ENCODE measurements at places on chromosomes 7 and 10.

- DNase-seq = no peak
Measured at GRCh38 chr10:70992436-70992835, 104.1 kb upstream of the PCBD1 start.

DNA sequence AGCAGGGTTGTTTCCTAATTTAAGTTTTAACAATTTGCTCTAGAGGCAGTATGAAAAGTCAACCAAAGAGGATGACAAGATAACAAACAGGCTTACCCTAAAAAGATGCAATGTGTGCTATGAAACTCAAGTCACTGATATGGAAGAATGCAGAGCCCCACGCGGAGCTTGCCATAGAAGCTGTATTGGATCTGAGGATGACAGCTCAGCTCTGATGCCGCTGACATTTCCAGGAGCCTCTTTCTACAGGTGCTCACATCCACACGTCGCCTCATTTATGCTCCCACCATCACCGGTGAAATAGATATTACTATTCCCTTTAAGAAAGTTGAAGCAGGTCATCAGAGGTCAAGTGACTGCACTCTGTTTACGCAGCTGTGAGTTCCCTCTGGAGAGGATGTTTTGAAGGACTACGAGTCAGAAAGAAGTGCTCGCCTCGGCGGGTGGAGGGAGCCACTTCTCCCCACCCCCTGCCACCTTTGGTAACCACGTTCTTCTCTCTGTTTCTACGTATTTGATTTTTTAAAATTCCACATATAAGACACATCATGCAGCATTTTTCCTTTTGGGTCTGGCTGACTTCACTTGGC lies 275.4 kb downstream of the GLRX3 start:
- no peak for DNase-seq

DNA sequence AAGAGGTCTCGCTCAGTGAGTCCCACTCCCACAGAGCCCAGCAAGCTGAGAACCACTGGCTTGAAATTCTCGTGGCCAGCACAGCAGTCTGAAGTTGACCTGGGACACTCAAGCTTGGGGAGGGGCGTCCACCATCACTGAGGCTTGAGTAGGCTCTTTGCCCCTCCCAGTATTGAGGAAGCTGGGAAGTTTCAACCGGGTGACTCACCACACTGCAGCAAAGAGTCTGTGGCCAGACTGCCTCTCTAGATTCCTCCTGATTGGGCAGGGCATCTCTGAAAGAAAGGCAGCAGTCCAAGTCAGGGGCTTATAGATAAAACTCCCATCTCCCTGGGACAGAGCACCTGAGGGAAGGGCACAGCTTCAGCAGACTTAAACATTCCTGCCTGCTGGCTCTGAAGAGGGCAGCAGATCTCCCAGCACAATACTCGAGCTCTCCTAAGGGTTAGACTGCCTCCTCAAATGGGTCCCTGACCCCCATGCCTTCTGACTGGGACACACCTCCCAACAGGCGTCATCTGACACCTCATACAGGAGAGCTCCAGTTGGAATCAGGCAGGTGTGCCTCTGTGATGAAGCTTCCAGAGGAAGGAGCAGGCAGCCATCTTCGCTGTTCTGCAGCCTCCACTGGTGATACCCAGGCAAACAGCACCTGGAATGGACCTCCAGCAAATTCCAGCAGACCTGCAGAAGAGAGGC lies 970.9 kb upstream of the LRRN3 start:
- no peak for DNase-seq

GRCh38 chr10:14820010-14820774 lies 17.6 kb downstream of the CDNF start:
- DNase-seq = peak; percentile 71

DNA sequence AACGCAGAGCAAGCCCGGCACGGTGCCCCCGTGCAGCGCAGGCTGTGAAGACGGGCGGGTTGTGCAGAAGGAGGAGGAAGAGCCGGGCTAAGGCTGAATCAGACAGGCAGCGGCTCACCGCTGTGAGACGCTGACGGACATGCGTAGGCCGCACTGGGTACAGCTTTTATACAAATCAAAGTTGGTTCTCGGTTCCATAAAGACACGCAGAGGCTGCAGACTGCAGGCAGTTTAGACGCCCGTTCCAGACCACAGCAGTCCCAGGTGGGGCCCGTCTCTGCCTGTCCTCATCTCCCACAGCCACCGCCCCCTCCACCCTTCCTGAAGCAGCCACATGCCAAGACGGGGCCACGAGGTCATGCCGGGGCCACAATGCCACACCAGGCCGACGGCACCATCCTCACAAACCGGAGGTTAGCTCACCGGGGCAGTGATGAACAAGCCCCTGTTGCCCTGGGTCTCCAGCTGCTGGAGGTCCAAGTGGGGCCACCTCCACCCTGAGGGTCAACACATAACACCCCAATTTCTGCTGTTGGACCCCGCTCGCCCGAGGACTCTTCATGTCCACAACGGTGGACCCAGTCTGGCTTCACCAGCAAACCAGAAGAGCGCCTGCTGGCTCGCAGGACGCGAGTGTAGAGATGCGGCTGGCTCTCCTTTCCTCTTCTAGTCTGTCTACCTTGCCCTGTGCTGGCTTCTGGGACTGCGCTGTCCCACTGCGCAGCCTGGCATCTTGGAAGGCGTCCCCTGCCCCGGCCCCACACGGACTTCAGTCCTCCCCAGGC lies 227.2 kb downstream of the ELFN1 start:
- DNase-seq = no peak
